ENCODE measurements at places on chromosomes 12 and 14.

- H3K27ac ChIP-seq, result no peak overlapping the region
- H3K4me3 ChIP-seq, result no peak overlapping the region
- no peak for DNase-seq
- H3K36me3 ChIP-seq, result peaks cover 14% of the 10 kb centered on the region
- H3K4me1 ChIP-seq, result no peaks in the 10 kb centered on the region
- H3K27me3 ChIP-seq, result no peaks in the 10 kb centered on the region
Measured at GRCh38 chr12:120734210-120734609, 8.6 kb downstream of the ACADS start.

DNA sequence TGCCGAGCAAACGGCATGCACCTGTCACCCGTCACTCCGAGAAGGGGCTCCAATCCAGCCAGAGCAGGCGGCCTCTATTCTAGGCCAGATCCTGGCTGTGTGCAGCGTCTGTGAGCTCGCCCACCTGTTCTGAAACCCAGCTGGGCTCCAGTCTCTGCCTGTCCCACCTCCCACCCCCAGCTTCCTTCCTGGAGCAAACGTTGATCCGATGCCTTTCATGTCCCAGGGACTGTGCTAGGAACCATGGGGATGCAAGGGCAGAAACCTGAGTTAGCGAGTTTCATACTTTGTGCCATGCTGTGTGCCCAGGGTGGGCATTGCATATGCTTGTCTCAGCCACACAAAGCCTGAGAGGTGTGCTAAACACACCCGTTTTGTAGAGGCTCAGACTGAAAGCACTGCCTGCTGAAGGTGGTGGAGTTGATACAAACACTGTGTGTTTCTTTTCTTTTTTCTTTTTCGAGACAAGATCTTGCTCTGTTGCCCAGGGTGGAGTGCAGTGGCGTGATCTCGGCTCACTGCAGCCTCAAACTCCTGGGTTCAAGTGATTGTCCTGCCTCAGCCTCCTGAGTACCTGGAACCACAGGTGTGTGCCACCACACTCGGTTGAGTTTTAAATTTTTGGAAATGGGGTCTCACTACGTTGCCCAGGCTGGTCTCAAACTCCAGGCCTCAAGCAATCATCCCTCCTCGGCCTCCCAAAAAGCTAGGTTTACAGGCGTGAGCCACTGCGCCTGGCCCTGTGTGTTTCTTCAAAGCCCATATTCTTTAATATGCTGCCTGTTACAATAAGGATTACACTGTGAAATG lies 84.1 kb upstream of the MED13L start:
- no peak overlapping the region for H3K4me3 ChIP-seq
- no peaks in the 10 kb centered on the region for H3K27me3 ChIP-seq
- peaks cover 4% of the 10 kb centered on the region for H3K4me1 ChIP-seq
- no peak overlapping the region for H3K27ac ChIP-seq
- DNase-seq, result no peak

DNA sequence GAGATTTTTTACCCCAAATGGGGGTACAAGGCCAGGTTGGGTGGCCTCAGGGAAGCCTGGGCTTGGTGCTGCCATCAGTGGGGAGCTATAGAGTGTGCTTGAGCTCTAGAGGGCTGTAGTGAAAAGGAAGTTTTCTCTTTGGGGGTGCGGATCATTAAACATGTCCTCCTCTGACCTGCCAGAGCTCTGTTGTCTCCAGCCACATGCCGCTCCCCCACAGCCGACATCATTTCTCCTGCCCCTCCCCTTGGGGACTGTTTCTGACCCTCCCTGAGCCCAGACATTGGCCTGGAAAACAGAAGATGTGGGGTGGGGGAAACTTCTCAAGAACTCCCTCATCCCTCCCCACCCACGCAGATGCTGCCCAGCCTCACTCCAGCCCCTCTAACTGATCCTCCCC lies 25.3 kb downstream of the DTX1 start:
- H3K27me3 ChIP-seq, result peaks cover 46% of the 10 kb centered on the region
- H3K4me3 ChIP-seq, result no peak overlapping the region
- peaks cover 10% of the 10 kb centered on the region for H3K4me1 ChIP-seq
- no peaks in the 10 kb centered on the region for H3K36me3 ChIP-seq
- no peak overlapping the region for H3K27ac ChIP-seq
- no peak for DNase-seq

DNA sequence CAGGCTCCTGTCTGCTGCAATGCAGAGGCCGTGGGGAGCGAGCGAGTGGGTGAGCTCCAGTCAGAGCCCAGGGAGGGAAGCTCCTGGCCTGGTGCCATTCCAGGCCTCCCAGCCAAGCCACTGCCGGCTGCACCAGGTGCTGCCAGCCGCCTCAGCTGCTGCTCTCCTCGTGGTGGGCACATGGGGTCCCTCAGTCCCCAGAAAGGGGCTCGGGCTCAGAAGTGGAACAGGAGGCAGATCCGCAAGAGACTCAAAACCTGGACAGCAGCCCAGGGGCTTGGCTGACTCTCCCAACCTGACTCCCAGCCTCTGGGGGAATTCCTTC lies 2.4 kb downstream of the ABCB9 start:
- peaks cover 9% of the 10 kb centered on the region for H3K36me3 ChIP-seq
- no peaks in the 10 kb centered on the region for H3K27me3 ChIP-seq
- peaks cover 29% of the 10 kb centered on the region for H3K4me1 ChIP-seq
- H3K4me3 ChIP-seq, result peak overlapping the region; percentile 10

- H3K4me3 ChIP-seq, result no peak overlapping the region
- H3K4me1 ChIP-seq, result peaks cover 9% of the 10 kb centered on the region
- H3K27me3 ChIP-seq, result peaks cover 10% of the 10 kb centered on the region
- H3K27ac ChIP-seq, result no peak overlapping the region
- peak; percentile 69 for DNase-seq
- H3K36me3 ChIP-seq, result no peaks in the 10 kb centered on the region
Measured at GRCh38 chr14:58746261-58746660, 108.5 kb downstream of the DACT1 start.

- no peak overlapping the region for H3K27ac ChIP-seq
- no peaks in the 10 kb centered on the region for H3K27me3 ChIP-seq
- no peaks in the 10 kb centered on the region for H3K36me3 ChIP-seq
Measured at GRCh38 chr12:11621797-11622423, 27.6 kb upstream of the ETV6 start.

- no peaks in the 10 kb centered on the region for H3K4me1 ChIP-seq
- no peak overlapping the region for H3K4me3 ChIP-seq
Measured at GRCh38 chr14:67950386-67950785, 130.8 kb downstream of the RAD51B start.

- H3K27ac ChIP-seq, result no peak overlapping the region
- no peaks in the 10 kb centered on the region for H3K27me3 ChIP-seq
- H3K4me1 ChIP-seq, result no peaks in the 10 kb centered on the region
- H3K36me3 ChIP-seq, result peaks cover 9% of the 10 kb centered on the region
- H3K4me3 ChIP-seq, result peak overlapping the region; percentile 69
- DNase-seq, result peak; percentile 33
Measured at GRCh38 chr12:124786061-124786964, 77.4 kb downstream of the SCARB1 start.

- no peak overlapping the region for H3K4me3 ChIP-seq
- no peaks in the 10 kb centered on the region for H3K36me3 ChIP-seq
- no peaks in the 10 kb centered on the region for H3K27me3 ChIP-seq
- no peak overlapping the region for H3K27ac ChIP-seq
- DNase-seq, result no peak
Measured at GRCh38 chr14:44392984-44393383, 114.1 kb downstream of the FSCB start.

DNA sequence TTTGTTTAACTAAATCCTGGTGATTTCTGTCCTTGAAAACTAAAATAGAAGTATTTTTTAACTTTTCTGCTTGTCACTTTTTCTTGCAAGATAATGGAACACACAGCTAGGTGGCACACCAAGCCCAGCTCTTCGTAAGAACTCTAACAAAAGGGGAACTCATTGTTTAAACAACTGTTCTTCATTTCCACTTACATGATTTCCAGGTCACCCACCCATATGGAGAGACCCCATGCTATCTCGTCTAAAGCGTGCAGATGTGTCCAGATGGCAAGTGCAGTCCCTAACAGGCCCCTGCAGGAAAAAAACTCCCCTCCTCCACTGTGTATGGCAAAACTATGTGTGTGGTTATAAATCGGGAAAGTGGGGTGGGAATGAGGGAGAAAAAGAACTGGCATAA lies 43.3 kb upstream of the NT5DC3 start:
- peaks cover 4% of the 10 kb centered on the region for H3K4me1 ChIP-seq
- H3K4me3 ChIP-seq, result no peak overlapping the region
- H3K36me3 ChIP-seq, result no peaks in the 10 kb centered on the region
- H3K27me3 ChIP-seq, result no peaks in the 10 kb centered on the region

DNA sequence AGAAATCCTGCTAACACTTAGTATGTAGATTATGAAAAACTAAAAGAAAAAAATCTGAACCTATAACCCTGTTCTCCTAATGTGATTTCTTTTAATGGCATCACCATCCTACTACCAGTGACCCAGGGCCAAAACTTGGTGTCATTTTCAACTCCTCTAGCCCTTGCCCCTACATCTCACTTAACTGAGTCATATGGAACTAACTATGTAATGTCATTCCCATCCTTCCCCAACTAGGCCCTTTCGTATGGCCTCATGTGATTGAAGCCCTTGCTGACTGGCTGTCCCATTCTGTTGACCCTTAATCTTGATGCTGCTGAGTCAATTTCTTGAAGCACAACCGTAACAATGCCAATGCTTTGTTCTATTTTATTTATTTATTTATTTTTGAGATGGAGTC lies 7.6 kb downstream of the DMAC2L start:
- DNase-seq, result peak; percentile 55
- no peaks in the 10 kb centered on the region for H3K27me3 ChIP-seq
- peaks cover 14% of the 10 kb centered on the region for H3K36me3 ChIP-seq

DNA sequence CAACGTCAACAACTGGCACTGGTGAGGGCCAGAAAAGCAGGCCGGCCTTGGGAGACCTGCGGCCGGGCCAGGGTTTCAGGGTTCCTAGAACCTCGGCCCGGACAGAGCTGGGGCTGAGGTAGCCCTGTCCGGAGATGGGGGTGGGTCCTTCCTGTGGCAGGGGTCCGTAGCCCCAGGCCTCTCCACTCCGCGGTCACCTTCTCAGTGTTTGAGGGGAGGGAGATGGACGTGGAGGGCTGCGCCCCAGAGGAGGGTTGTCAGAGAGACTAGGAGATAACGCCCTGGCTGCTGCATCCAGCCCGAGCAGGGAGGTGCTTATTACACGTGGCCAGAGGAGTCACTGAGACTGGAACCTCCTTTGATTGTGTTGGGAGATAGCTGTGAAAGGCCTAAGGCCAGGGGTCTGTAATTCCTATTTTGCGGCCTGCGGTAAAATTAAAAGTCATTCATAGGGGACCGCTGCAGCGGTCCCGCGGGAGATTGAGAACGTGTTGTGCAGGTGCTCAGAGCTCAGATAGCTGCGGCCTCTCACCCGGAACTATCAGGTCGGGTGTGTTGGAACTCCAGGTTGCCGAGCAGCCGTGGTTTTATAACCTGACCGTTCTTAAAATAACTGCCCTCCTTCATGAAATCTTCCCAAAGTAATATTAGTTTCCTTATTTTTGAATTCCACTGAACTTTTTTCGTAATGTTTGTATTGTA lies 507 bp downstream of the AHSA1 start:
- H3K4me1 ChIP-seq, result peaks cover 2% of the 10 kb centered on the region
- H3K4me3 ChIP-seq, result peak overlapping the region; percentile 97
- H3K27ac ChIP-seq, result peak overlapping the region; percentile 98
- peaks cover 35% of the 10 kb centered on the region for H3K36me3 ChIP-seq
- H3K27me3 ChIP-seq, result no peaks in the 10 kb centered on the region

GRCh38 chr14:67410313-67410712 lies 1.7 kb downstream of the PLEK2 start:
- H3K4me3 ChIP-seq, result no peak overlapping the region
- H3K36me3 ChIP-seq, result no peaks in the 10 kb centered on the region
- peaks cover 19% of the 10 kb centered on the region for H3K4me1 ChIP-seq
- no peak for DNase-seq
- H3K27me3 ChIP-seq, result no peaks in the 10 kb centered on the region
- H3K27ac ChIP-seq, result no peak overlapping the region

DNA sequence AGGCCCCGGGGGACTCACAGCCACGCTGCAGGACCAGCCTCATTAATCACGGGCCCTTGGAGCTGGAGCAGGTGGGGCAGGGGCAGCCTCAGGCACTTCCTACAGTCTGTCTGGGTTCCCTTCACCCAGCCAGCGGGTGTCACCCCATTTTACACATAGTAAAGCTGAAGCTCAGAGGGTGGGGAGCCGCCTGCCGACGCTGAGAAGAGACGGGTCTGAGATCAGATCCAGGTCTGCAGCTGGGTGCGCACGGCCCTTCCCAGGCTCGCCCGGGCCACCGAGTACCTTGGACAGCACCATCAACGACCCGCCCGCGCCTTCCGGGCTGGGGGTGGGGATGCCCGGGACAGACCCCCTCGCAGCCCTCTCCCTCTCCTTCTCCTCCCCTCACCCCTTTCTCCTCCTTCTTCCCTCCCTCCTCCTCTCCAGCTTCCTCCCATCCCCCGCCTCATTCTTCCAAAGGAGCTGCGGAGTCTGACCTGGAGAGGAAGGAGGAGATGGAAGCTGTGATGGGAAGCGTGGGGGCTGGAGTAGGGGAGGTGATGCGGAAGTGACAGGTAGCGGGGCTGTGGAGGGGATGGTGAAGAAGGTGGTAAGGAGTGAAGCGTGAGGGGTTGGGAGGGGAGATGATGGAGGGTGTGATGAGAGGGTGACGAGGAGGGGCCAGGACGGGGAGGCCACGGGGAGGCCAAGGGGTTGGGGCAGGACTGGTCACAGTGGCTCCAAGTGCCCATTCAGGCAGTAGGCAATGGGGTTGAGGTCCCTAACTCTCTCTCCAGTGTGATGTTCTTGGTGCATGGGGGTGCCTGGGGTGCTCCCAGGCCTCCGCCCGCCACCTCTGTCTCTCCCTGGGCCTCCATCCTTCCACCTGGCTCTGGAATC lies 8.8 kb downstream of the DTX1 start:
- no peak overlapping the region for H3K27ac ChIP-seq
- no peaks in the 10 kb centered on the region for H3K36me3 ChIP-seq
- peaks cover 14% of the 10 kb centered on the region for H3K4me1 ChIP-seq
- peaks cover 60% of the 10 kb centered on the region for H3K27me3 ChIP-seq
- DNase-seq, result peak; percentile 10

- no peak overlapping the region for H3K4me3 ChIP-seq
- no peak for DNase-seq
Measured at GRCh38 chr12:48045061-48045846, 41.0 kb upstream of the COL2A1 start.

DNA sequence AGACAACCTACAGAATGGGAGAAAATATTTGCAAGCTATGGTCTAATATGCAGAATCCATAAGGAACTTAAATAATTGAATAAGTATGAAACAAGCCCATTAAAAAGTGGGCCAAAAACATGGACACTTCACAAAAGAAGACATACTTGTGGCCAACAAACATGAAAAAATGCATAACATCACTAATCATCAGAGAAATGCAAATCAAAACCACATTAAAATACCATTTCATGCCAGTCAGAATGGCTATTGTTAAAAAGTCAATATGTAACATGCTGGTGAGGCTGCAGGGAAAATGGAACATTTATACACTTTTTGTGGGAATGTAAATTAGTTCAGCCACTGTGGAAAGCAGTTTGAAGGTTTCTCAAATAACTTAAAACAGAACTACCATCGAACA lies 945.4 kb upstream of the FLRT2 start:
- H3K4me1 ChIP-seq, result no peaks in the 10 kb centered on the region
- no peaks in the 10 kb centered on the region for H3K36me3 ChIP-seq
- no peak overlapping the region for H3K4me3 ChIP-seq
- DNase-seq, result no peak
- H3K27me3 ChIP-seq, result no peaks in the 10 kb centered on the region
- no peak overlapping the region for H3K27ac ChIP-seq

- H3K4me1 ChIP-seq, result no peaks in the 10 kb centered on the region
- H3K4me3 ChIP-seq, result no peak overlapping the region
- H3K27me3 ChIP-seq, result no peaks in the 10 kb centered on the region
- no peak overlapping the region for H3K27ac ChIP-seq
Measured at GRCh38 chr12:7479771-7480170, 23.8 kb downstream of the CD163 start.

Data from mesenchymal stem cell (in vitro differentiated cells and primary cell).